Brain (organoid and tissue), 16 donors: ENCODE measurements at places on chromosomes 6 and 20. TPM values are rescaled to one million over a fixed set of nuclear protein-coding genes. Genes with fewer than 3 reads are reported as not detected.

The VSTM2L gene
- polyA plus RNA-seq: 46.5 TPM

The CFAP61 gene
- polyA plus RNA-seq: 9.0 TPM

The RIN2 gene
- polyA plus RNA-seq: 13.4 TPM

The YWHAB gene
- 307 TPM for polyA plus RNA-seq
